ENCODE measurements at places on chromosomes 2 and 18.

GRCh38 chr2:44705356-44705755, 236.1 kb upstream of the SIX3 start:
- DNase-seq, result no peak

- DNase-seq, result no peak
Measured at GRCh38 chr18:70468861-70469547, 180.2 kb downstream of the SOCS6 start.

DNA sequence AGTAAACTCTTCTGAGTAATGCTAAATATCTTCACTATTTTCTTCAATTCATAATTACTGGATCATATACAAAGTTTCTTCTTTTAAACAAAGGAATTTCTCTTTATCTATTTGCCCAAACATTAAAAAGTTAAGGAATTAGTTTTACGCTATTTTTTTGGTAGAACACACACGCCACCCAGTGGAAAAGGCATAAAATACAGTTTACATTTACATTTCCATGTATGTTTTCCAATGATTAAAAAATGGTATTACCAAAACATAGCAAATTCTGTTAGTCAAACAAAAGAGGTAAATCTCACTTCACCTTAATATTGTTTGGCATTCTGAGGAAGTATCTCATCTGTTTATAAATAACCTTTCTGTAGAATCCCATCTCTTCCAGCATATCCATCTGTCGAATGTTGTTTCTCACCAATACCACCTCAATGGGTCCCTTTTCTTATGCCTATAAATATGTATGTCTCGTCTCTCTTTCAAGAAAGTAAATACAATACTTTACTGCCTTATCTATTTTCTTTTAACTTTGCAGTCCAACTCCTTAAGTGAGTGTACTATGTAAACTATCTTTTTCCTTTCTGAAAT, 7.2 kb downstream of the BOLL start:
- peak; percentile 54 for DNase-seq

DNA sequence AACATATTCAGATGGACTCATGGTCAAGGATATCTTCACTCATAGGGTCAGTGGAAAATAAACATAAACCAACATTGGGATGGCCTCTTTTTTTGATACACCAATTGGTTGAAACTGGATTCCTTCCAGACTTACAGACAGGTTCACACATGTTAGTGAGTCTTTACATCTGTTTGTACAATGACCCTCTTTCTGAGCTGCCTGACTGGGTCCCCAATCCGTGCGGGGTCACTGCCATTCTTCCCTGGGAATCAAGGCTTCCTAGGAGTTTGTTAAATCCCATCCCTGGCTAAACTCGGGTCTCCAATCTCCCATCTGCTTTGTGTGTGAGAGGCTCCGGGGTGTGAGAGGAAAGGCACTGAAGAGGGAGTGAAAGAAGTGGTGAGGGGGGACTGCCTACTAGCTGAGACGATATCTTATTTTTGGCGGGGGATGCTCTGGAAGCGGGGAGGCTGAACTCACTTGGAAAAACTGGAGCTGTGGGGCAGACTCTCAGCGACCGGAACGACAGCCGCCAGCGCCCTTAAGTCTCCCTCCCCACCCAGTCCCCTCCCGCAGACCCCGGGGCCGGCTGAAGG, 487 bp downstream of the STARD6 start:
- no peak for DNase-seq

DNA sequence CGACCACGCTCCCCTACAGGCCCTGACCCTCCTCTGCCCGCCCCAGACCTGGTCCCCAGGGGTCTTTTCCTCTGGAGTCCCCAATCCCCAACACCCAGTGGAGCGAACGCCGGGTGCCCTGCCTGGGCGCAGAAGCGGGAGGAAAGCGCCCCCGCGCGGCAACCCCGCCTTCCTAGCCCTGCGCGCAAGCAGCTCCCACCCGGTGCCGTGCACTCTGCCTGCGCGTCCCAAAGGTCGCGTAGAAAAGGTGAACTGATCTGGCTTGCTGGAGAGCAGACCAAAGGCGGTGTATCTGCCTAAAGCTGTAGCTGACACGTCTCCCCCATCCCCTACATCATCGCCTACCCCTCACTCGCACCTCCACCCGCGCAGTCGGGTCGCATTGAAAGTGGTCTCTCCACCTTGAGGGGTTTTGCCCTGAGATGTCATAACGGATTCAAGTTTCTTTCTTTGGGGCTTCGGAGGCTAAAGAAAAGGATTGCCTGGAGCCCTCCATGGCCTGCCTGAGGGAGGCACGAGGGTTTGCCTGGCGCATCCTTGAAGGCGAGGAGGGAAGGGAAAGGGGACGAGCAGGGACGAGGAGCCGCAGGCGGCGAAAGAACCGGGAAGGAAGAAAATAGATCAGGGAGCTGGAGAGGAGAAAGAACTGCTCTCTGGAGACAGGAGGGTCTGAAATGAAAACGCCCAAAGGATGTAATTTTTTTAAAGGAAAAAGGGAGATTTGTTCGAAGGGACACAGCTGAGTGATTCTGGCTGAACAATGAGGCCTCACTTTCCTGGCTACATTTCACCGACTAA, 5.8 kb downstream of the GAD1 start:
- no peak for DNase-seq

DNA sequence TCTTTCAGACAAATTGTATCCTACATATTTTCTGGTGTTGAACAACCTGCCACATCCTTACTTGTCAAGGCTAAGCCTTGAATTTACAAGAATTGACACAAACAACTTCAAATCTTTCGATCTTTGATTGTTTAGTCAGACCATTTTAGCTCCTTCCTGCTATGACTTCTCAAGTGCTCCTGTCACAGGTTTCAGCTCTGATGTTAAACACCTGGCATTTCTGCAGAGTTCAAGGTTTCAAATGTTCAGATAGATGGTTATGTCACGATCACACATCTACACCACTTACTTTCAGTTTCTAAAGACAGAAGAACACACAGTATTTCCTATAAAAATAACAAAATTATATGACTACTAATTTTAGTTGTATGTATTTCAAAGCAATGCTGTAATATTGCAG, 84.0 kb downstream of the RND3 start:
- no peak for DNase-seq

- no peak for DNase-seq
Measured at GRCh38 chr2:183935005-183935404, 663.3 kb upstream of the ZNF804A start.

GRCh38 chr2:212863185-212863588, 288.2 kb downstream of the IKZF2 start:
- peak; percentile 35 for DNase-seq

DNA sequence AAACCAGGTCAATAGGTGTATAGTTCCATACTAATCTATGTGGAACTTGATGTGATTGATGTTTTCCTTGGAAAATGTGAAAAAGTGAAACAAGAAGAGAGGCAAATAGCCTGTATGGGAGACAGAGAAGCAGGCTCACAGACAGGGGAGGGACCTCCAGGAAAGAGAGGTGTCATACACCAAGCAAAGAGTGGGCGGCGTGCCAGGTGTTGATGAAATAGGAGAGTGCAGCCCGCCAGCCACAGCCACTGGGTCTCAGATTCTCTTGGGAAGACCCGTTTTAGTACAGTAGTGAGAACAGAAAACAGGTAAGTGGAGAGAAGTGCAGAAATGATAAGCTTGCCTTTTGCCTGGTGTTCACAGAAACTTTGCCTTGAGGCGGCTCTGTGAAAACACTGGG, 301.9 kb downstream of the ZNF407 start:
- DNase-seq, result no peak

DNA sequence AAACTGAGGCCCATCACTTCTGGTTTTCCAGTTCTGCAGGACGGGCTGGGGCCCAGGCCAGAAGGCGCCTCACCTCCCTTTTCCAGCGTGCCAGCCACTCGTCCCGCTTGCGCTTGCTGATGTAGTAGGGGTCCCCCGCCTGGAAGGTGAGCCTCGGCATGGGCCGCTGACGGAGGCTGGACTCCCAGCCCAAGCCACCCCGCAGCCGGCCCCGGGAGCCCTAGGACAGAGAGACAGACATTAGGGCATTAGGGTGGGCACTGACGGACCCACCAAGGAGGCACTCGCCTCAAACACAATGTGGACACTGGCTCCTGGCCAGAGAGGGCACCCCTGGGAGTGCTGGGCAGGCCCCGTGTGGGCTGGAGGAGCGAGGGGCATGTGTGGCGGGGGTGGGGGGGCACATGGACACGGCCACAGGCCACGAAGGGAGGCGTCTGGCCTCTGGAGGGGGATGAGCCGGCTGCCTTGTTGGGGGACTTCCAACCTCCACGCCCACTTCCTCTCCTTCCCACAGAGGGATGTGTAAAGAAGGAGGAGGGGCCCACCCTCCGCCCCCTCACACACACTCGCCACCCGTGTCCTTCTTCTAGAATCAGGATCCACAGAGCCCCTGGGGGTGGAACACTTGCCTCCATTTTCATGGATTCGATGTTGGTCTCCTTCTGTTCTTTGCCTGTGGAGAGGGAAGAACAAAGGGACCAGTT, 66.7 kb downstream of the DNMT3A start:
- peak; percentile 39 for DNase-seq

DNA sequence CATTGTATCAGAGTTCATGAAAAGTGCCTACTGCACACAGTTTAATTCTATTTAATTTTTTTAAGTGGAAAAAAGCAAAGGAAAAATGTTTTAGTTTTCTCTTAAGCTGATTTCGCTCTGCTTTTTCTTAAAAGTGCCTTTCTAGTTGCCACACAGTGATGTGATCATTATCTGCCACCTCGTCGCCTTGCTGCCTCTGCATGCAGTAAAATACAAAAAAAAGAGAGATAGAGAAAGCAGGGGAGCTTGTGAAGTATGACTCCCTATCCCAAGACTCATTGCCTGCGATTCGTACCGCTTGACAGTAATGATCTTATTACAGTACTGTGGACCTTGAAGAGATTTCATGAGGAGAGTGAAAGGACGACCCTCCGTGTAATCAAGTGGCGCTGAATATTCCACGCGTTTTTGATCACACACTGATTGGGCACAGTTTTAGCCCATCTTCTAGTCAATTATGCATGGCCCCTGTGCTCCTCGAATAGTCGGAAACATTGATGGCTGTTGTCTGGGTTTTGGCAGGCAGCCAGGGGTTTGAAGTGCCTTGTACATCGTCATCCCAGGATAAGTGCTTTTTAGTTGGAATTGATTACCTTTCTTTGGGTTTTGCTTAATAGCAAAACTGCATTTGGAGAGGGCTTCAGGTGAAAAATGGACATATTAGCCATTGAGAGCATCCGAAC, 188.3 kb downstream of the GBX2 start:
- no peak for DNase-seq

DNA sequence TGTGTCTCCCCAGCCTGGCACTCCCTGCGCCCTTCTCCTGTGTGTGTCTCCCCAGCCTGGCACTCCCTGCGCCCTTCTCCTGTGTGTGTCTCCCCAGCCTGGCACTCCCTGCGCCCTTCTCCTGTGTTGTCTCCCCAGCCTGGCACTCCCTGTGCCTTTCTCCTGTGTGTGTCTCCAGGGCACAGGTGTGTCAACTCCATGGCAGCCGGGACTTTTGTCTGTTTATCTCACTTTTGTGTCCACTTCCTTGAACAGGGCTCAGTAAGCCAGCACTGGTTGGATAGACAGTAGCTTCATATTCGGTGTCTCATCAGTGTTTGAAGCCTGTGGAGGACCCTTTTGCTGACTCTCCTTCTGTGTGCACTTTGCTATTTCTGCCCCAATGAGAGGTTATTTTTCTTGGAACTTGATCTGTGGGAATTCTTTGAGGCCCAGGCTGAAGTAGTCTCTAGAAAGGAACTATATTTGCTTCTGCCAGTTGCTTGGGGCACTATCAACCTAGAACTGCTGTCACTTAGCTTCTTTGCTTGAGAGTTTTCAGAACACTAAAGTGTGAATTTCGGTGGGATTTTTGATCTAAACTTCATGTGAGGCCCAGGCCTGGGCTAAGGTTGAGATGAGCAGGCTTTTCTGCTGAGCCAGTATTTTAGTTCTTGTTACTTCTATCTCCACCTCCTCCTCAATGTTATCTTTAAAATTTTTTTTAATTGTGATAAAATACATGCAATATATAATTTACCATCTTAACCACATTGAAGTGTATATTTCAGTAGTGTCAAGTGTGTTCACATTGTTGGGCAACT, 8.3 kb upstream of the ASB1 start:
- no peak for DNase-seq

DNA sequence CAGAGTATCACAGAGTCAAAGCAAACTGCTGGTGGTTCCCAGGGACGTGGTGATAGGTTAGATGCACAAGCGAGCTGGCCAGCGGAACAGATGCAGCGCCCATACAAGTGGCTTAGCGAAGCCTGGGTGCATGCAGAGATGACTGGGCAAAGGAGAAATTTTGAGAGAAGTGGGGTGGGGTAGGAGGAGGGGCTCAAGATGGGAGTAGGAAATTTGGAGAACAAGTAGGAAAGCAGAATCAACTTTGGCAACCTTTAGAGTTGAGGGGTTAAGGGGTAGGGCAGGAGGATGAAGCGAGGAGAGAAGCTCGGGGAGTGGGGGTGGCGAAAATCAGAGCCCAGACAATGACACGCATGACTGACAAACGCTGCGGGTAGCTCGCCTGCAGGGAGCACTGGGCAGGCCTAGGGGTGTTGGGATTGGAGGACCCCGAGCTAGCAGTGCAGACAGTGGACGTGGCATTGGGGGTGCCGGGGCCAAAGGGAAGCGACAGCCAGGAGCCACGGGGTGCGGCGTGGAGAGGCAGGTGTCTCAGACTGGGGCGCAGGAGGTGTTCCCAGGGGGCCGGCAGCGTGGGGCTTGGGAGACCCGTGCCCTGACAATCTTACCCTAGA, 431 bp downstream of the FAM98A start:
- DNase-seq, result peak; percentile 44

DNA sequence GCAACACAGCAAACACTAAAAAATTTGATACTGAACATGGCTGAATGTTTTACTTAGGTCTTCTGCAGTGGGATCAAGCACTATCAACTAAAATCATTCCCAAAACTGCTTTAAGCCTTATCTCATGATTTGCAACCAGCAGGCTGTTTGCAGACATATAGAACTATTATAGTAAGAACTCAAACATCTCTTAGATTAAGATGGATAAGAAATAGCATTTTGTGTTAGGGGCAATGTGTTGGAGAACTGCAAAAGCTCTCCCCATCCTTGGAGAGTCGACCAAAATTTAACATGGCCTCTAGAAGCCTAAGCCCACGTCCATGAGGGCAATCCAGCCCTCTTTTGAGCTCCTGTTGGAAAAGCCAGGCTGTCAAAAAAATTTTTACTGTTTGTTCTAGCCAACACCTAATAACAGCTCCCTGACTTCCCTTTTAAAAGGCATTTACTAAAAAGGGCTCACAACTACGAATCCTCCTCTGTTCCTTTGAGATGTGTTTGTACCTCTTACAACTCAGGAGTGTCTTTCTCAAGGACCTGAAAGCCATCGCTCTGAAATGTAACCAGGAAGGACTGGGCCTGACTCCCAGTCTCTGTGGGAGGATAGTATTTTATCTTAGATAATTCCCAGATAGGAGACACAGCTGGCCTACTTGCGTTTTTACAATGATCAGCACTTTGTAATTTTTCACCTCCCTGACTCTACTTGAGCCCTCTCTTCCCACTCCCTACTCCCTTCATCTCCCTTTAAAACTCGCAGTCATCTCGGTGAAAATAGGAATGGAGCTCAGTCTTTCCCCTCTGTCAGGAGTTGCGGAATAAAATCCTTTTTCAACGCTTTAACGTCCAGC, 1.4 kb downstream of the KRCC1 start:
- no peak for DNase-seq

DNA sequence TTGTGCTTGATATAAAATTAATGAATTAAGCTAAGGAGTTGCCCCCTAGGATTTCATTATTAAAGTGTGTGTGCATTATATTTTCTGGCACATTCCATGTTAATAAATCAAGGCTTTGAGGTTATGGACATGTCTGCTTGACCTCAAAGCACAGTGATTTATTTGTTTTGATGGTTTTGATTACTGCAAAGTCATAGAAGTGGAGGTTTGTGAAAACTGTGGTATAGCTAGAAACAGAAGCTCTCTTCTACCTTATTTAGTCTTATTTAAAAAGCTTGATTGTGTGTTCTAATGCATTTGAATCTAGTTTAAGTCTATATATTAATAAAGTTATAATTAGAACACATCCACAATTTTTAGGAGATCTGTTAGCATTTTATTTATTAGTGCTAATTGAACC, 32.2 kb downstream of the DOK6 start:
- no peak for DNase-seq
